ENCODE measurements at places on chromosomes 13 and 19.

DNA sequence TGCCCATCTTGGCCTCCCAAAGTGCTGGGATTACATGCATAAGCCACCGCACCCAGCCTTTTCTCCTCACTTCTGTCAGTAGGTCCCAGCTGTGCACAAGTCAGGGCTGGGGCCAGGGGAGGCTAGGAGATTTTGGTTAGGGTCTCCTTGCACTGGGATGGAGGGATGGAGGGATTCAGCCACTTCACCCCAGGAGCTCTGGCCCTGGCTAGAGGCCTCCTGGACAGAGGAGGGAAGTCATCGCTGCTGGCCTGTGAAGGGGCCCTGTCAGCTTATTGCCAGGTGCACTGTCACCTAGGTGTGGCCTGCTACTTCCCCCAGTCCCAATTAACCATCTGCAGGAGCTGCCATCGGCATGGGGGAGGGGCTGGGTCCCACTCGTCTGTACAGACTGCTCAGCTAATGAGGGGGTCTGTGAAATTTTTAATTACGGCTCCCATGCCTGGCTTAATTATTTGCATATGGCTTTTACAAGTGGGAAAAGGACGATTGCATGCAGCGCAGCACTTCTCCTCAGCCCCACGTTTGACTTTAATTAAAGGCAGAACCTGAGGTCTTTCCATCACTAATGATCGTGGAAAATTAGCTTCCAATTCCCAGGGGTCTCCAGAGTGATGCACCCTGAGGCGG lies 52.4 kb downstream of the CHST8 start:
- no peak for DNase-seq

DNA sequence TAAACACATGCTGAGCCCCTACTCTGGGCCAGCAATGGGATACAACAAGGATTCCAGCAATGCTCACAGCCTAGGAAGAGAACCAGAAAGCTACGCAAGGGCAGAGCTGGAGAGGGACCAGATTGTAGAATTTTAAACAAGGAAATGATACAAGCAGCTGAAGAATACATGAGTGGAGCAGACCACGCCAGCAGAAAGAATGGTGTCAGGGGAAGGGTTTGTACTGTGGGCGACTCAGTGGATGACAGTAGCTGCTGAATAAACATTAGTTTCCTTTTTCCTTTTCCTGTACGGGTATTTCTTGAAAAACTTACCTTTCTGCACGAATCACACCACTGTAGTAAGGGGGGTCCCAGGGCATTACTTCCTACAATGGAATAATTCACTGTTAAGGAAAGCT lies 30.7 kb downstream of the MIPEP start:
- no peak for DNase-seq

DNA sequence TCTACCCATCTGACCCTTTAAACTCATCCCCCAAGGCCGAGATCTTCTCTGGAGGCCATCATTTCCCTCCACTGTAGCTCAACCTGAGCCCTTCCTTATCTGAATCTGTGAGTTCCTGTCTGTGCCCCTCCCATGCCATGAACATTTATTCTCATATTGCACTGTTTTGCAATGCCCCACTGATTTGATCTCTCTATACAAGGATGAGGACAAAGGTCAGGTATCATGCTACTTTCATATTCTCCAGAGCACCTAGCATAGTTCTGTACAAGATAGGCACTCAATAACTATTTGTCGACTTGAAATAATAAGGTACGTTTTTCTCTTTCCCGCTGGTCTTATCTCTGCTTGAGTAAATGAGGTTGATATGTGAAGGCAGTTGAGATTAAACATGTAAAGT lies 135.5 kb downstream of the KLF5 start:
- DNase-seq = no peak

GRCh38 chr19:13012690-13013608 lies 17.7 kb downstream of the NFIX start:
- DNase-seq = peak; percentile 76

GRCh38 chr13:27374126-27374613 lies 50.2 kb upstream of the GTF3A start:
- no peak for DNase-seq

DNA sequence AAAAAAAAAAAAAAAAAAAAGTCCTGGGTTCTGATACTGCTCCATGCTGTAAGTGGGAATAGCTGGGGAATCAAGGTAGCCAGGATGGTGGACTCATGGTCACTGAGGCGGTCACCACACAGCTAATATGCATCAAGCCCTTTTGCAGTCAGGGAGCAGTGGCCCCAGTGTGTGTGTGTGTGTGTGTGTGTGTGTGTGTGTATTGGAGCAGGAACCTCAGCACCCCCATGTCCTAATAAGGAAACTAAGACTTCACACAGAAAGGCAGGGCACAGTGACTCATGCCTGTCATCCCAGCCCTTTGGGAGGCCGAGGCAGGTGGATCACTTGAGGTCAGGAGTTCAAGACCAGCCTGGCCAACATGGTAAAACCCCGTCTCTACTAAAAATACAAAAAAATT lies 12.0 kb downstream of the B3GNT3 start:
- DNase-seq = no peak

GRCh38 chr13:82501834-82502233 lies 1380.4 kb downstream of the SLITRK1 start:
- DNase-seq = no peak

DNA sequence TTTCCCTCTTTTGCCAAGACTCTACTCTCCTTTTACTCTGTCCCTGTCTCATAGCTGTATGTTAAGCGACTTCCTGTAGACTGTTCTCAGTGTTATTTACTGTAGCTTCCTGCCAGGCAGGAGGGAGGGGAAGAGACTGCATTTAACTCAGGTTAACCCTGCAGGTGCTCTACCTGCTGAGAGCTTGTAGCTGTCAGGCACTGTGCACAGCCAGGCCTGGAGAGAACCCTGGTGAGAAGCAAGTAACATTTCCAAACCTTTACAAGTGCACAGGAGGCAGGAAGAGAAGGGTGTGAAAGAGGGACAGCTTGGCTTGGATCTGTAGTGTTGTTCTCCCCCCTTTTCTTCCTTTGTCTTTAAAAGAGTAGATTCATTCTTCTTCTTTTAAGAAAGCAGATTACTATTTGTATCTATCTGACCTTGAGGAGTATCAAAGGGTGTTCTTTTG lies 167.1 kb downstream of the LMO7 start:
- DNase-seq = no peak

- DNase-seq = no peak
These were observed 14.4 kb downstream of the LILRA5 start for GRCh38 chr19:54298357-54299125.

DNA sequence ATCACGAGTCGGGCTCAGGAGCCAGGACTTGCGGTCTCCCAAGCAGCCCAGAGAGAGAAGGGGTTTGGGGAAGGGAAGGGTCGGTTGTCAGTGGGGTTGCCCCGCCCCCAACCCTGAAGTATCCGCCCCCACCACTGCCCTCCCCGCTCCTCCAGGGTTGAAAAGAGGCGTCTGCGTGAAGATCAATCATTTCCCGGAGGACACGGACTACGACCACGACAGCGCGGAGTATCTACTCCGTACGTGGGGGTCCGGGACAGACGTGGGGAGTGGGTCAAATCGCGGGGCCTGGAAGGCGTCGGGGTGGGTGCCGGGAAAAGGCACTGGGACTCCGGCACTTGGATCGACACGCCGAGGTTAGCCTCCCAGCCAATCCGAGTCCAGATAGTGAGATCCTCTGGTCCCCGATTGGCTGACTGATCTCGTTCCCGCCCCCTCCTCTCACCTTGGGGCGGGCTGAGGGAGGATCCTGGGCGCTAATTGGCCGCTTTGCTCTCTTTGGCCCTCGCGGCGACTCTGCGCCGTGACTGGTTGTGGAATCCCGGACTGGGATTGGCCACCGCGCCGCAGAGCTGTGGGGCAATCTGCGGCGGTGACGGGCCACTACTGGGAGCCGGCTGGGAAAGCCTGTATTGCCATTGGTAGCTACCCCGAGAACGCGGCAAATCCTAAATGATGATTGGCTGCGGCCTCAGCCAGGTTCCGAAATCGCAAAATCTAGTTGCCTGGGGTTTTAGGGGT lies 13.3 kb upstream of the CACNG6 start:
- peak; percentile 97 for DNase-seq

DNA sequence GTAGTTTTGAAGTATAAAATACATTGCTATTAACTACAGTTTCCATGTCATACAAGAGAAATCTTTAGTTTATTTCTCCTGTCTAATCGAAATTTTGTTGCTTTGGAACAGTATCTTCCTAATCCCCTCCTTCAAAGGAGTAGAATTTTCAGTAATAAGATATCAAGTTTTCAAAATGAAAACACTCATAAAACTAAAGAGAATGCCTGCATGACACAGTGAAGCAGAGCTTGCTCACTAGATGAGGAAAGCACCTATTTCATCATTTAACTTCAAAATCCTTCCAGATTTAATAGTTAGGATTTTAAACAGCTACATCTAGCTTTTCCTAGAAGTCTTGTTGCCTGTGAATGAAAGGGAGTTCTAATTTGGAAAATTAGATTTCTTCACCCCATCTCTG lies 80.8 kb downstream of the TNFSF11 start:
- no peak for DNase-seq

GRCh38 chr13:94658926-94659597 lies 53.3 kb downstream of the SOX21 start:
- no peak for DNase-seq

DNA sequence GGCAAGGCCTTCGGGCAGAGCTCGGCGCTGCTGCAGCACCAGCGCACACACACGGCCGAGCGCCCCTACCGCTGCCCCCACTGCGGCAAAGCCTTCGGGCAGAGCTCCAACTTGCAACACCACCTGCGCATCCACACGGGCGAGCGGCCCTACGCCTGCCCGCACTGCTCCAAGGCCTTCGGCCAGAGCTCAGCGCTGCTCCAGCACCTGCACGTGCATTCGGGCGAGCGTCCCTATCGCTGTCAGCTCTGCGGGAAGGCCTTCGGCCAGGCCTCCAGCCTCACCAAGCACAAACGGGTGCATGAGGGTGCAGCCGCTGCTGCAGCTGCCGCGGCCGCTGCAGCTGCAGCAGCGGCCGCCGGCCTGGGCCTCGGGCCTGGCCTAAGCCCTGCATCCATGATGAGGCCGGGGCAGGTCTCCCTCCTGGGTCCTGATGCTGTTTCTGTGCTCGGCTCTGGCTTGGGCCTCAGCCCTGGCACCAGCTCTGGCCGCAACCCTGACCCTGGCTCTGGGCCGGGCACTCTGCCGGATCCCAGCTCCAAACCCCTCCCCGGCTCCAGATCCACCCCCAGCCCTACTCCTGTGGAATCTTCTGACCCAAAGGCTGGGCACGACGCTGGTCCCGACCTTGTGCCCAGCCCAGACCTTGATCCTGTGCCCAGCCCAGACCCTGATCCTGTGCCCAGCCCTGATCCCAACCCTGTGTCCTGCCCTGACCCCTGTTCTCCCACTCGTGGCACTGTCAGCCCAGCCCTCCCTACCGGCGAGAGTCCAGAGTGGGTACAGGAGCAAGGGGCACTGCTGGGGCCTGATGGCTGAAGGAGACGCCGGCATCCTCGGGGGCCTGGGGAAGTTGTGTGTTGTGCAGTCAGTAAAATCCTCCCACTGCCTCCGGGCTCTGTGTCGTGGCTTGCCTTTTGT lies 2.0 kb upstream of the MCOLN1 start:
- no peak for DNase-seq

- DNase-seq = no peak
These were observed 137.6 kb downstream of the TEX29 start for GRCh38 chr13:111458001-111458531.

GRCh38 chr19:23070353-23071146 lies 46.3 kb upstream of the ZNF730 start:
- peak; percentile 36 for DNase-seq

GRCh38 chr13:51585696-51586095 lies 1.4 kb downstream of the WDFY2 start:
- peak; percentile 84 for DNase-seq

DNA sequence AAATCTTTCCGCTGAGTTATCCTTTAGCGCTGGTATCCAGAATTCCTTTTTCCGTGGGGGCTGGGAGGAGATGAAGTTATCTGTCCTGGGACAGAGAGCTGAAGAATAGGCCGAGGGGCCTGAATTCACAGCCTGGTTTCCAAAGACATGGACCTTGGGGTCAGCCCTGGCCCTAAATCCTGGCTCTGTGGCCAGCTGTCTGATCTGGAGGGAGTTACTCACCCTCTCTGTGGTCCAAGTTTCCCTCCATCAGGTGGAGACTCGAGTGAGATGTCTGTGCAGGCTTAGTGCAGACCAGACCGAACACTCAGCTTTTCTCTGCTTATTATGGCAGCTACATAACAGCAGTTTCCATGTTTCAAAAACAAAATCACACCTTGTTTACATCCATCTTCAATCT lies 59.6 kb downstream of the CDADC1 start:
- DNase-seq = peak; percentile 5

- DNase-seq = no peak
These were observed 223.8 kb downstream of the TDRD3 start for GRCh38 chr13:60620611-60621395.

GRCh38 chr13:72217142-72217541 lies 350.1 kb upstream of the DACH1 start:
- DNase-seq = no peak

DNA sequence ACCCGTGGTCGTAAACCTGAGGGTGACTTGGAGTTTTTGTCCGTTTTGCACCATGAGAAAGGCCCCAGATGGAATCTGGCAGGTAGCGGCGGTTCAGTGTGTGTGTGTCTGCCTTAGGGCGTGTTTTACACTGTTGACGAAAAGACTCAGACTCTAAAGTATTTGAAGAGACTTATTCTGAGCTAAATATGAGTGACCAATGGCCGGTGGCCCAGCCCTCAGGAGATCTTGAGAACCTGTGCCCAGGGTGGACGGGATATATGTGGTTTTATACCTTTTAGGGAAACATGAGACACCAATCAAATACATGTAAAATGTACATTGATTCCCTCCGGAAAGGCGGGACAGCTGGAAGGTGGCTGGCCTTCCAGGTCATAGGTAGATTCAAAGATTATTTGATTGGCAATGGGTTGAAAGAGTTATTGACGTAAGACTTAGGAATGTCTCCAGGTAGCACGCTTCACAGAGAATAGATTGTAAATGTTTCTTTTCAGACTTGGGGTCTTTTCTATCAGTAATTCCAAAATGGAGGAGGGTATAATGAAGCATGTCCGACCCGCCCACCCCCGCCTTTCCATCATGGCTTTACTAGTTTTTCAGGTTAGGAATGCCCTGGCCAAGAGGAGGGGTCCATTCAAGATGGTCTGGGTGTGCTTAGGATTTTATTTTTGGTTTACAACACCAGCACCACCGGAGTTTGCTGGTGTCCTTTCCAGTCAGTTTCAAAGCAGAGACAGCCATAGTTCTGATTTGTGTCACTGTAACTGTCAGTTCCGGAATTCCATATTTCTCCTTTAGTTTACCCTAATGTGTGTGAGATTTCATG lies 1.0 kb upstream of the ZNF529 start:
- peak; percentile 44 for DNase-seq
